Thoracic aorta (tissue), 2 donors: ENCODE measurements at places on chromosomes 7 and 10. TPM values are rescaled to one million over a fixed set of nuclear protein-coding genes. Genes with fewer than 3 reads are reported as not detected.

The IL15RA gene
- total RNA-seq: 34.4 TPM

The EBLN1 gene
- not detected for total RNA-seq

DNA sequence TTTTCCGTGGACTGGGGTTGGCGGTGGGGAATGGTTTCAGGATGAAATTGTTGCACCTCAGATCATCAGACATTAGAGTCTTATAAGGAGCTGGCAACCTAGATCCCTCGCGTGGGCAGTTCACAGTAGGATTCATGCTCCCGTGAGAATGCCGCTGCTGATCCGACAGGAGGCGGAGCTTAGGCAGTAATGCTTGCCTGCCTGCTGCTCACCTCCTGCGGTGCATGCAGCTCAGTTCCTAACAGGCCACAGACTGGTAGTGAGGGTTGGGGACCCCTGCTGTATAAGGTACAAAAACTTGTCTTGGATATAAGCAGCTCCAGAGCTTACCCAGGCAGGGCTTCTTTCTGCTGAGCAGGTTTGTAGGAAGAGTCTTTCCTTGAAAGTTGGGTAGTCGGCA, 53.9 kb downstream of the SHH start:
- peaks cover 7% of the 10 kb centered on the region for H3K4me1 ChIP-seq
- H3K4me3 ChIP-seq: no peak overlapping the region
- DNase-seq: no peak
- no peaks in the 10 kb centered on the region for H3K27me3 ChIP-seq
- H3K36me3 ChIP-seq: peaks cover 5% of the 10 kb centered on the region

GRCh38 chr7:84783141-84783778, 403.6 kb downstream of the SEMA3D start:
- no peaks in the 10 kb centered on the region for H3K4me1 ChIP-seq
- no peak overlapping the region for H3K27ac ChIP-seq
- H3K36me3 ChIP-seq: no peaks in the 10 kb centered on the region
